ENCODE measurements at places on chromosomes 12 and 14. TPM values are rescaled to one million over a fixed set of nuclear protein-coding genes. Genes with fewer than 3 reads are reported as not detected.

The LYZ gene
- not detected for polyA plus RNA-seq

GRCh38 chr14:103845327-103845726 lies 2.0 kb downstream of the PPP1R13B start:
- DNase-seq, result no peak

The GLT1D1 gene
- polyA plus RNA-seq, result not detected

The PRH2 gene
- 0.18 TPM for polyA plus RNA-seq

- no peak for DNase-seq
These were observed 6.6 kb downstream of the PHB2 start for GRCh38 chr12:6963791-6964413.

GRCh38 chr12:47799357-47799955 lies 20.2 kb downstream of the HDAC7 start:
- DNase-seq, result no peak

All from BJ (cell line).